ENCODE measurements at places on chromosomes 11 and 22.

GRCh38 chr11:67024410-67024809 is 1.5 kb downstream of the SYT12 start:
- peak overlapping the region; percentile 84 for H3K4me3 ChIP-seq
- peaks cover 38% of the 10 kb centered on the region for H3K4me1 ChIP-seq
- peaks cover 82% of the 10 kb centered on the region for H3K27me3 ChIP-seq
- peak overlapping the region; percentile 73 for H3K27ac ChIP-seq
- peaks cover 7% of the 10 kb centered on the region for H3K36me3 ChIP-seq

DNA sequence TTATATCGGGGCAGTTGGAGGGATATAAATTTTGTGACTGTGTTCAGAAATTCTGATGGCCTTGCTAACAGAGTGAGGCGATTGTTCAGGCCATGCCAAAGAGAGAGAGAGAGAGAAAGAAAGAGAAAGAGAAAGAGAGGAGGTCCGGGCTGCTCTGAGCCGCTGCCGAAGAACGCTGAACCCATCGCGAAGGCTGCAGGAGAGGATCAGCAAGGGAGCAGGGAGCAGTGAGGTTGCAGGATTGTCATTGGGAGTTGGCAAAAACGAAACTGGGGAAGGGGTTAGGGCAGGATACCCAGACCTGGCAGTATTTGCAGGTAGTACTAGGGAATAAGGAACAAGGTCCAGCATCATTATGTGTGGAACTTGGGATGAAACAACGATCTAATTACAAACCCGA is 537.1 kb downstream of the INSC start:
- H3K4me1 ChIP-seq = no peaks in the 10 kb centered on the region
- H3K4me3 ChIP-seq = no peak overlapping the region
- no peak overlapping the region for H3K27ac ChIP-seq
- peaks cover 24% of the 10 kb centered on the region for H3K27me3 ChIP-seq

DNA sequence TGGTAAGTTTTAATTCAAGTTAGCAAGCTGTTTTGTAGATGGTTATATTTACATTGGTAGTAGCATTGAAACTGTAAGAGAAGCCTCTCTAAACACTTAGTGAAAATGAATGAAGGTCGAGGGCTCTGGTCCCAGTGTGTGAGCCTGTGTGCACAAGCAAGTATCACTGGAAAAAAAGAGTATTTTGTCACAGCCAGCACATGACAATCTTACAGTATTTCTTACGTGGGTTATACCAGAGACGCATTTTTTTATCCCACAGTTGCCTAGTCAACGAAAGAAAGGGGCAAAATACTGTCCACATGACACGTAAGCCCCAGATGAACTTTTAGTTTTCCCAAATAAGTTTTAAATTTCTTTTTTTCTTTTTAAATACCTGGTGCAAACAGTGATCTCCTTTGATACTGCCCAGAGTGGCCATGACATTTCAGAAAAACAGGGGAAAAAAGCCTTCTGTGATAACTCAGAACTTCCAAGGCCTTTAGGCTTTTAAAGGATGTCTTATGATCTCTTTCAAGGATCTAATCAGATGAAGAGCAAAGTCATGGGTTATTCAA is 23.5 kb downstream of the RAB38 start:
- H3K4me1 ChIP-seq = no peaks in the 10 kb centered on the region
- H3K4me3 ChIP-seq = no peak overlapping the region
- DNase-seq = no peak
- H3K27me3 ChIP-seq = peaks cover 8% of the 10 kb centered on the region

DNA sequence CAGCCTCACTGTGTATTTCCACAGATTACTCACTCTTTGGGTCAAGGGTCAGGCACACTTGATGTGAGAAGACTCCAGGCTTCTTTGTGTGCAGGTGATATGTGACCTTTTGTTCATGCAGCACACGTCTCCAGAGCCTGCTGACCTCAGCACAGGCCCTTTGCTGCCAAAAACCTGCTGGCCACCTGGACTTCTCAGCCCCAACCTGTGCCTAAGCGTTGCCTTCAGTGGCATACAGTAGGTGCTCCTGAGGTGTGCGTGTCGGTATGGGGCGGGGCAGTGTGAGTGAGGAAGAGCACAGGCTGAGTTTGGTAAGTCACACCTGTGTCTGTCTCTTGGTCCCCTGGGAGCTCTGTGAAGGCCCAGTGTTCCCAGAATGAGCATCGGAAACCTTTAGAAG is 58.1 kb downstream of the WNT11 start:
- no peak overlapping the region for H3K27ac ChIP-seq
- H3K36me3 ChIP-seq = no peaks in the 10 kb centered on the region
- no peak for DNase-seq
- H3K4me3 ChIP-seq = no peak overlapping the region

DNA sequence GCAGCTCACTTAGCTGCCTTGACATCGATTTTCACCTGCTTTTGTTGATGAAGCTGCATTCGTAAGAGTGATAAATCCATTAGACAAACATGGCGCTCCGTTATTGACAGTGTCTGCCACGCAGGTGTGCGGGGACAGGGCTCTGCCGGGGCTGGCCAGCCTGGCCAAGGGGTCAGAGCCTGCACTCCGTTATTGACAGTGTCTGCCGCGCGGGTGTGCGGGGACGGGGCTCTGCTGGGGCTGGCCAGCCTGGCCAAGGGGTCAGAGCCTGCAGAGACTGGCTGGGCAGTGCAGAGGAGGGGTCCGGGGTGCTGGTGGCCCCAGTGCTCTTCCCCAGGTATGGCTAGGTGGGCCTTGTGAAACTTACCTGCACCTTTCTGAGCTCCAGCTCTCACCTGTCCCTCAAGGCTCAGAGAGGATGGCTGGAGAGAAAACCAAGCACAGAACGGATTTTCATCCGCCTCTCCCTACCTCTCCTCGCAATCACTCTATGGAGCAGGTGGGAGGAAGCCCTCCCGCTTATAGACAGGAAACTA is 101.6 kb upstream of the B3GAT1 start:
- no peaks in the 10 kb centered on the region for H3K36me3 ChIP-seq
- H3K27ac ChIP-seq = no peak overlapping the region
- no peaks in the 10 kb centered on the region for H3K4me1 ChIP-seq
- H3K4me3 ChIP-seq = no peak overlapping the region
- DNase-seq = no peak
- H3K27me3 ChIP-seq = peaks cover 4% of the 10 kb centered on the region

DNA sequence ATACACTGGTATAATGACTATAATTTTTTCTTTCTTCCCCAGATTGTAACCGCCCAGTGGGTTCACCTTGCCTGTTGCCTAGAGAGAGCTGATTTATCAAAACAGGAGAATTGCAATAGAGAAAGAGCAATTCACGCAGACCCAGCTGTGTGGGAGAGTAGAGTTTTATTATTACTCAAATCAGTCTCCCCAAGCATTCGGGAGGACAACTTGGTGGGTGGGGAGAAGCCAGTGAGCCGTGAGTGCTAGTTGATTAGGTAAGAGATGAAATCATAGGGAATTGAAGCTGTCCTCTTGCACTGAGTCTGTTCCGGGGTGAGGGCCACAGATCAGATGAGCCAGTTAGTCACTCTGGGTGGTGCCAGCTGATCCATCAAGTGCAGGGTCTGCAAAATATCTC is 73.2 kb downstream of the SLC35F2 start:
- H3K4me1 ChIP-seq = no peaks in the 10 kb centered on the region
- H3K27me3 ChIP-seq = no peaks in the 10 kb centered on the region
- no peak for DNase-seq
- no peak overlapping the region for H3K4me3 ChIP-seq
- H3K27ac ChIP-seq = no peak overlapping the region

- no peaks in the 10 kb centered on the region for H3K4me1 ChIP-seq
- no peak overlapping the region for H3K4me3 ChIP-seq
- no peaks in the 10 kb centered on the region for H3K27me3 ChIP-seq
- H3K27ac ChIP-seq = no peak overlapping the region
- no peak for DNase-seq
Observed at GRCh38 chr11:31199378-31199777, 170.2 kb downstream of the DCDC1 start.

DNA sequence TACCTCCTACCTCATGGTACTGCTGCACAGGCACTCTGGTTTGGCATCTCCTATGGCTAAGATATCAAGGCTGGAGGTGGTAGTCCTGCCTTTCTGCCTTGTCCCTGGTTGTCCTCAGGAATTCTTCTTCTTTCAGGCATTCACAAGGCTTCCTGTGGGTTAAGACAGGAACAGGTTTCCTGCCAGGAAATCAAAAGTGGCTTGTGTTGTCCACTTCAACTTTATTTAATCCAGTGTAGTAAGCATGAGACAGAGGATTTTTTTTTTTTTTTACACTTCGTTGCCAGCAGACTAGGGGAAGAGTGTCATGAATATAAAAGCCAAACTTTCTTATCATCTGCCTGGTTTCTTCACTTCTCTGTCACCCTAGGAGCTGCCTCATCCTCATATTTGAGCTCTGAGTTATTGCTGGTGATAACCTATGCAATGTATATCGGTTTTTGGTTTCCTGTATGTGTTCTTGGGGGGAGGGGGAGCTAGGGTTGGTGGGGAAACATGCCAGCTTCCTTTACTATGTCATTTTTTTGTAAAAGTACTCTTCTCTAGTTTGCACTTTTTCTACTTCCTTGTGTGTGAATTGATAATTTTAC is 50.2 kb downstream of the XKR3 start:
- DNase-seq = no peak
- no peak overlapping the region for H3K27ac ChIP-seq
- no peaks in the 10 kb centered on the region for H3K36me3 ChIP-seq
- H3K27me3 ChIP-seq = no peaks in the 10 kb centered on the region
- no peaks in the 10 kb centered on the region for H3K4me1 ChIP-seq
- no peak overlapping the region for H3K4me3 ChIP-seq

DNA sequence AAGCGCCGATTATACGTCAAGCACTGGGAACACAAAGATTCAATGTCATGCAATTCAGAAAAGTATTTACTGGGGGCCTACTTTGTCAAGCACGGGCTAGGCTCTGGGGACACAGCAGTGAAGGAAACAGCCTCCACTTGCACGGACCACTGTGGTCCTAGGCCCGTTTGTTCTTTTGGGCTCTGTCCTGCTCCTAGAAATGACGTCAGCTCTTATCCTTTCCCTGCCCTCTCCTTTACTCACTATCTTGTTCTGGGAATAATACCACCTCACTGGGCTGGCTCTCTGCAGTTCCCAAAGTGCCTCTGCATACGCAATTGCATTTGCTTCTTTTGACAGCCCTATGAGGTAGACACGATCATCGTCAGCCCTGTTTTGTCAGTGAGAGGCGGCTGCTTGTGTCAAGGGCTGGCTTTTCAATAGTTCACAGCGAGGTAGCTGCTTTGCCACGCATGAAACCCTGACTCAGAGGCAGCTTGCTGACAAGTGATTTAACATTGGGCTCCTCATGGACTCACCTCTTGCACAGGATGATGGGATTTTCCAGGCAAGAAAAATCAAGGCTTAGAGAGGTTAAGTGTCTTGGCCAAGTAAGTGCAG is 22.9 kb upstream of the IGSF22 start:
- no peaks in the 10 kb centered on the region for H3K36me3 ChIP-seq
- no peak overlapping the region for H3K4me3 ChIP-seq
- H3K4me1 ChIP-seq = no peaks in the 10 kb centered on the region
- H3K27me3 ChIP-seq = peaks cover 18% of the 10 kb centered on the region
- H3K27ac ChIP-seq = peak overlapping the region; percentile 67

- DNase-seq = no peak
- no peak overlapping the region for H3K4me3 ChIP-seq
- H3K4me1 ChIP-seq = peaks cover 63% of the 10 kb centered on the region
- H3K27me3 ChIP-seq = no peaks in the 10 kb centered on the region
- no peaks in the 10 kb centered on the region for H3K36me3 ChIP-seq
Observed at GRCh38 chr11:128327274-128327673, 260.1 kb downstream of the ETS1 start.

- H3K4me3 ChIP-seq = no peak overlapping the region
- no peaks in the 10 kb centered on the region for H3K36me3 ChIP-seq
- no peak for DNase-seq
- H3K27me3 ChIP-seq = no peaks in the 10 kb centered on the region
Observed at GRCh38 chr11:32890843-32891656, 1.6 kb upstream of the QSER1 start.

GRCh38 chr11:105861225-105861624 is 160.8 kb downstream of the MSANTD4 start:
- H3K27ac ChIP-seq = no peak overlapping the region
- H3K36me3 ChIP-seq = no peaks in the 10 kb centered on the region
- H3K27me3 ChIP-seq = no peaks in the 10 kb centered on the region
- no peak overlapping the region for H3K4me3 ChIP-seq

GRCh38 chr11:78572394-78572793 is 2.3 kb downstream of the NARS2 start:
- peaks cover 10% of the 10 kb centered on the region for H3K36me3 ChIP-seq
- peaks cover 24% of the 10 kb centered on the region for H3K4me1 ChIP-seq
- H3K27me3 ChIP-seq = no peaks in the 10 kb centered on the region
- no peak for DNase-seq
- no peak overlapping the region for H3K27ac ChIP-seq
- H3K4me3 ChIP-seq = peak overlapping the region; percentile 97

DNA sequence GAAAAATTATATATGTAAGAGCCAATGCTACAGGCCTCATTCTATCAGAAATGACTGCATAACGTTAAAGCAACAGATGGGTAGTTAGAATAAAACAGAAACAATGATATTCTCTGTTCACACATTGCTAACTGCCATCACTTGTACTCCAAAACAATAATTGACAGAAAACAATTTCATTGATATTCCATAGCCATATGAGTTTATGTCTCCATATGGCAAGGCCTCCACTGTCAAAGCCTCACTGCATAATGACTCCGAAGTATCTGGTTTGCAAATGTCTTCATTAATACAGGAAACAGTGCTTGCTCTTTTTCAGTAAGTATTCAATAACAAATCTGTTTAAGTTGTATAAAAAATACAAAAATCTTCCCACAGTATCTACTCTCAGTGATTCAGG is 9.9 kb downstream of the DDI1 start:
- H3K36me3 ChIP-seq = no peaks in the 10 kb centered on the region
- no peak overlapping the region for H3K27ac ChIP-seq
- no peaks in the 10 kb centered on the region for H3K4me1 ChIP-seq
- H3K27me3 ChIP-seq = no peaks in the 10 kb centered on the region

DNA sequence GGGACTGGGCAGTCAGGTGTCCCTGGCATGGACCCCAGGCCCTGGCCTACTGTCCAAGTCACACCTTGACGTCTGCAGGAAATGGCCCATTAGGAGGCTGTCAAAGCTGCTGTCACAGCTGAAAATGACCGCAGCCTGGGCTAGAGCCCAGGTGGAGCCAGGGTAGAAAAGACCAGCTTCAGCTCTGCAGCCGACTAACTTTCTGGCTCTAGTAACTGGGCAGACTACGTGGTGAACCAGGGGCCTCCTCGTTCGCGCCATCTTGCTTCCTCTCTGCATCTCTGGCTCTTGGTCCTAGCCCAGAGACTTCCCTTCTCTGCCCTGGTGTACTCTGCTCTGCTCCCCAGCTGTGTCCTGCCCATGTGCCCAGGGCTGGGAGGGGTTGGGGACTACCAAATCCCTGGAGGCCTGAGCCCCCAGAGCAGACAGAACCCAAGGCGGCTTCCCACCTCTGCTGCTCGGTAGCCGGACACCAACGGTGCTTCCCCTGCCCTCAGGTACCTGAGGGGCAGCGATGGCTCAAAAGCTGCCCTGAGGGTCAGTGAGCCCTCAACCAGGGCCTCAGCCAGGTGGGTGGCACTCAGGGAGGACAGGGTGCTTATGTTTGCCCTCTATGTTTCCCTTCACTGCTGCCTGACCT is 19.7 kb downstream of the SART1 start:
- no peaks in the 10 kb centered on the region for H3K4me1 ChIP-seq
- no peak overlapping the region for H3K27ac ChIP-seq
- H3K4me3 ChIP-seq = no peak overlapping the region
- H3K27me3 ChIP-seq = no peaks in the 10 kb centered on the region

GRCh38 chr11:132472411-132473172 is 1059.7 kb downstream of the OPCML start:
- no peaks in the 10 kb centered on the region for H3K36me3 ChIP-seq
- no peak overlapping the region for H3K4me3 ChIP-seq

GRCh38 chr11:103671143-103671651 is 365.2 kb upstream of the DDI1 start:
- DNase-seq = no peak
- no peaks in the 10 kb centered on the region for H3K27me3 ChIP-seq
- H3K4me3 ChIP-seq = no peak overlapping the region
- H3K27ac ChIP-seq = no peak overlapping the region
